ENCODE measurements at places on chromosomes 4 and X.
A peak's percentile ranks its signal among the peaks of the same experiment; 100 is the strongest.

DNA sequence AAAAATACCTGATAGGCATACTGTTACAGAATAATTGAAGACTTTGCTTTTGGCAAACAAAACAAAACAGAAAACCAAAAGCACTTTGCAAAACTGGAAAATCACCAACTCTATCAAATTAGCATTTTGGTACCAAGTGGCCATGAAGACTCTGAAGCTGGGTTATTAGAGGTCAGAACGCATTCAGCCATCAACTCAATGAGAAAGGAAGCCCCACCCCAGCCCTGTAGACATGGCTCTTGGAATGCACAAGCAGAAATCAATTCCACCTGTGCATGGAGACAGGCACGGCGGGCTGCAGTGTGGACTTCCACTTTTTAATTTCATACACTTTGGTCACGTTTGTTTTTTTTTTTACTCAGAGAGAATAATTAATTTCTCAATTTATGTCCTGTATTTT is 93.6 kb upstream of the DHX15 start:
- no peak for DNase-seq

GRCh38 chrX:22053481-22053880 is 21.4 kb downstream of the PHEX start:
- DNase-seq = no peak

DNA sequence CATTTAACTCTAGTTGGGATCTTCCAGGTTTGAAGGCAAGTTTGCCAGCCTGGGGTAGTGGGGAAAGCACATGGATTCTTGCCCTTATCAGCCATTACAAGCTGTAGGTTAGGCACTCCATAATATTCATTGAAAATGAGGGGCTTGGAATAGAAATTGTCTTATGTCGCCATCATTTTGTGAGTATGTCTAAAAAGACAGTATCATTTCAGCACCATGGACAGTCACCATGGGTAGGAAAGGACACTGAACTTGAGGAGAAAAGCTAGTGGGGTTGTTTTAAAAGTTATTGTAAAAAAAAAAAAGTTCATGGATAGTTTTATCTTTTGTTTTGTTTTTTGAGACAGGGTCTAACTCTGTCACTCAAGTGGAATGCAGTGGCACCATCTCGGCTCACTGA is 356.1 kb downstream of the HNRNPD start:
- peak; percentile 61 for DNase-seq

DNA sequence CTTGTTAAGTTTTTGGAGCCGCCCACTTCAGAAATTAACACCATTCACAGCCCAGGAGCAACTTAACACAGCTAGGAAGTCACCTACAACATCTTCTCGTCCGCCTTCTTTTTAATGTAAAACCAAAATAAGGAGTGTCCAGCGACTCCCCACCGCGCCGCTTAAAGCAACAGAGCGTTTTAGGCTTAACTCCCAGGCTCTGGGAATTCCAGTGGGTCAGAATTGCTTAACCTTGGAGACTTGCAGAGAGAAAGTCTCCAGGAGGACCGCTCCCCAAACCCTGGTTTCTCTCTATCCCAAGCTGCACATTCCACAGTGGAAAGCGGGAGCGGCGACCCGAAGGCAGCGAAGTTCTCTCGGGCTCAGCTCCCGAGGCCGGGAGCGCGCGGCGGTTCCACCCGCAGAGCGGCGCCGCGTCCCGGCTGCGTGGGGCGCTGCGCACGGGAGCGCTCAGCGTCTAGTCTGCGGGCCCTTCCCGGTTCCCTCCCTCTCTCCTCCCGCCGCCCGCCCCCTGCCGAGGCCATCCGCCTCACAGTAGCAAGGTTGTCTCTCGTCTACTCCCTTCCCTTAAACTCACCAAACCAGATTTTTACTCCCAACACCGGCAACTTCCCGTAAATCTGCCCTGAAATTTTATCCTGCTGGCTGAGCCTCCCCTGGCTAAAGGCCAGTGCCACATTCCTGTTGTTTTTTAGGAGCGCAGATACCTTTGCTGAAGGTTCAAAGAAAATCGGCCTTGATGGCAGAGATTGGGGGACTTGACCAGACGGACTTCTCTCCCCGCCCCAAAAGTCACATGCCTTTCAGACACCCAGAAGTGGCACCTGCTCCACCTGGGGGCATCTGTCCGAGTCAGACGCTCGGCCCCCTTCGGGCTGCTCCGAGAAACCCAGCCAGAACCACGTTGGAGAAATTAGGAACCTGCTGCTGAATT is at the start of gene RBM47:
RBM47 (minus strand) TSS at position 464 of the 934 bp plus-strand sequence. CDS start 190,971 bp downstream, outside the sequence.
- peak; percentile 51 for DNase-seq

- no peak for DNase-seq
Observed at GRCh38 chr4:26687728-26688127, 103.8 kb downstream of the TBC1D19 start.

DNA sequence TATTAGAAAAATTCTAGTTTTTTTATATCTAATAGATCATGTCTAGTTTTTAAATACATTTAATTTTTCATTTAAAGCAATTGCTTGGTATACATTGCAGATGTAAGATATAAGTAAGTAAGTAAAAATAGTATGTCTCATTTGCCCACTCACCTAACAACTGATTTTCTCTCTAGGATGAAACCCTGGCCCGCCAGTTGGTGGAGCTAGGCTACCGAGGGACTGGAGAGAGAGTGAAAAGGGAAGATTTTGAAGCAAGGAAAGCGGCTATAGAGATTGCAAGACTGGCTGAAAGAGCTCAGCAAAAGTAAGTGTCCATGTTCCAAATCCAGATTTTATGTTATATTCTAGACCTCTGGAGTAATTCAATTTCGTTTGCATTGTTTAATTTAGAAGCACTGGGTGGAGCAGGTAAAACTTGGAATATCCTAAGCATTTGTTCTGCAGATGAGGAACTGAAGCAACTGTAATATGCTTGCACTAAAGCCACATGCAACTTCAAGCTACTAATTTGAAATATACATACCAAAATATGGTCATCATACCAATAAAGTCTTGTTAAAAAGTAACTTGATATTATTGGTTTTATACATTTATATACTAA is 27.1 kb downstream of the CFAP299 start:
- peak; percentile 40 for DNase-seq

DNA sequence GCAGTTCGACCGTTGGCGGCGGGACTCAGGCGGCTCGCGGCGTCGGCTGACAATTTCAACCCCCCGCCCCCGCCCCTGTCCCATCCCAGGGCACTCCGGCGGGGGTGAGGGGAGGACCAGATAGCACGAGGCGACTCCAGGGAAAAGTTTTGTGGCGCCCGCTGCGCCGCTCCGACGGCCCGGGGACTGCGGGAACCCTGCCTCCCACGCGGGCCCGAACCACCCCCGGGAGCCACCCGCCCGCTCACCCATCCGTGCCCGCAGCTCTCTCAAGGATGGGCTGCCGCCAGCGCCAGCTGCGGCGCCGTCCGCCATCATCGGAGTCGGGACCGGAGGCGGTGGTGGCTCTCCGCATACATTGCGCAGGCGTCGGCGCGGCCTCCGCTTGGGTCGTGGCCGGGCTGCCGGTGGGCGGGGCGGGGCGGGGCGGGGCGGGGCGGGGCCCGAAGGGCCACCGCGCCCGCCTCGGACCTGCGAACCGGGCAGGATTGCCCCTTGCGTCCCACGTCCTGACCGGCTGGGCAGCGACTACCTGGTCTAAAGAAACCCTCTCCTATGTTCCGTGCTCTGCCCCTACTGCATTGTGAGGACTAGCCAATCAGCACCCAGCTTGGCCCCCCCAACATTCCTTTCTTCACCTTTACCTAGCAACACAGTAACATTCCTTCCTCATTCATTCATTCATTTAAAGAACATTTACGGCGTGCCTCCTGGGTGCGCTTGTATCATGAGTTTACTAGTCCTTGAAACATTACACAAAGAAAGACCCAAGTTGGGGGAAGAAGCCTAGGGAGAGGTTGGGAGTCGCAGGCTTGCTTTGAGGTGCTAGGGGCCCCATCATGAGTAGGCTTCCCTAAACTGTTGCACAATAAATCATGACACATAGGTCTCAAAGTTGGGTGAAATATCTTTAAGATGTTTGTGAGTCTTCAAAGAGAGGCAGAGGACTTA is at the start of gene MAP7D3:
MAP7D3 (minus strand) TSS at position 360 of the 951 bp plus-strand sequence; CDS start at position 318, 42 bp downstream.
- DNase-seq = no peak

- DNase-seq = no peak
Observed at GRCh38 chrX:17527922-17528321, 152.9 kb downstream of the NHS start.

- no peak for DNase-seq
Observed at GRCh38 chrX:72470532-72471223, 102.0 kb downstream of the HDAC8 start.

GRCh38 chrX:20715176-20715575 is 448.5 kb upstream of the RPS6KA3 start:
- no peak for DNase-seq

GRCh38 chrX:134287346-134287745 is 50.4 kb downstream of the CCDC160 start:
- DNase-seq = no peak

- DNase-seq = no peak
Observed at GRCh38 chrX:116232833-116233232, 62.3 kb downstream of the AGTR2 start.

- peak; percentile 61 for DNase-seq
Observed at GRCh38 chr4:40395908-40396793, 61.0 kb downstream of the CHRNA9 start.

GRCh38 chr4:104973708-104974107 is 173.0 kb upstream of the TET2 start:
- no peak for DNase-seq

GRCh38 chrX:13109817-13110216 is 65.4 kb upstream of the FAM9C start:
- DNase-seq = no peak

DNA sequence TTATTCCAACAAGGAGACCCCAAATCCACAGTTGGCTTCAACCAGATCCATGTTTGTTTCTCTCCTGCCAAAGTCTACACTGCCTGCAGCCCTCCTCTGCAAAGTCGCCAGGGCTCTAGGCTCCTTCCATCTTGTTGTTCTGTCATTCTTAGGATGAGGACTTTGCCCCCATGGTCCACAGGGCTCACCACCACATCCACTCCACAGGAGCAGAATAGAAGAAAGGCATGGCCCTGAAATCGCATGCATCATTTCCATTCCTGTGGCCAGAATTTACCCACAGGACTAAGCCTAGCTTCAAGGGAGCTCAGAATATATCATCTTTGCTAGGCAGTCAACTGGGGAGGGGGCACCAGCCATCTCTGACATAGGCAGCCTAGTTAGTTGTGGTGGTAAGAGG is 254.7 kb downstream of the FBXW7 start:
- no peak for DNase-seq

- DNase-seq = no peak
Observed at GRCh38 chr4:38177035-38177546, 216.9 kb downstream of the PTTG2 start.

DNA sequence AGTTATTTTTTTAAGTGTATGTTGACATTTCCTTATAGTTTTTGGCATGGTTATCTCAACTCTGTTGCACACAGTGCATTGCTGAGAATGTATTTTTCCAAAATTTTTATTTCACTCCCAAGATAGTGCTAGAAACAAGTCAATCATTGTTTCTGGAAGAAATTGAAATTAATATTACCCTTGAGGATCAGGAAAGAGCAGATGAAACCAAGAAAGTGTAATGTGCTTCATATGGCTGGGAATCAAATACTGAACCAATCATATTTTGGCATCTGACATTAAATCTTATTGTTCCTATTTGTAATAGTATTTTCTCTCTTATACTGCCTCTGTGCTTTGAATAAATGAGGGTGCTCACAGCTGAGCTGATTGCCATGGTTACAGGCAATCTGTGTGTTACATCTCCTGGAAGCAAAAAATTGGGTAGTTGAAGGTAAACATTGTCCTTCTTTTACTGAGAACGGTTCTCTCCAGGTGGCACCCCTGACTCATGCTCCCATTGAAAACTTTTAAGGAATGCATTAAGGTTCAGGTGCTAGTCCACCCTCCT is 358.2 kb upstream of the NR3C2 start:
- no peak for DNase-seq

GRCh38 chrX:49912086-49912485 is 10.3 kb upstream of the CLCN5 start:
- no peak for DNase-seq

DNA sequence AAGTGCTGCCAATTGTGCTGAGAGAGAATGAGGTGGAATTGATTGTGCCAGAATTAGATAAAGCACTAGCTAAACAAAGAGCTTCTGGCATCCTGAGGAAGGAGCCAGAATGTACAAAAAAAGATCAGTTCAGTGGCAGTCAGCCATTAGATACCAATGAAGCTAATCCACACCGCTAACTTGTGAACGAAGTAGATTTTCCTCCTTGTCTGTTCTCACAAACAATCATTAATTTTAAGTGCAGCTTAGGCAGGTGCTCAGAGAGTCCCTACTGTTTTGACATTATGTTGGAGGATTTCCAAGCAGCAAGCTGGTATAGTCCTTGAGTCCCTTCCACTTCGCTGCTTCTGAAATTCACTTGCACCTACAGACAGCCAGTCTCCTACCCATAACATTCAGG is 617.4 kb downstream of the CENPC start:
- no peak for DNase-seq

Data from renal cortex interstitium (tissue), 15 donors.